Posterior vena cava (tissue), 2 donors: ENCODE measurements at places on chromosomes 7 and 10. TPM values are rescaled to one million over a fixed set of nuclear protein-coding genes. Genes with fewer than 3 reads are reported as not detected.

DNA sequence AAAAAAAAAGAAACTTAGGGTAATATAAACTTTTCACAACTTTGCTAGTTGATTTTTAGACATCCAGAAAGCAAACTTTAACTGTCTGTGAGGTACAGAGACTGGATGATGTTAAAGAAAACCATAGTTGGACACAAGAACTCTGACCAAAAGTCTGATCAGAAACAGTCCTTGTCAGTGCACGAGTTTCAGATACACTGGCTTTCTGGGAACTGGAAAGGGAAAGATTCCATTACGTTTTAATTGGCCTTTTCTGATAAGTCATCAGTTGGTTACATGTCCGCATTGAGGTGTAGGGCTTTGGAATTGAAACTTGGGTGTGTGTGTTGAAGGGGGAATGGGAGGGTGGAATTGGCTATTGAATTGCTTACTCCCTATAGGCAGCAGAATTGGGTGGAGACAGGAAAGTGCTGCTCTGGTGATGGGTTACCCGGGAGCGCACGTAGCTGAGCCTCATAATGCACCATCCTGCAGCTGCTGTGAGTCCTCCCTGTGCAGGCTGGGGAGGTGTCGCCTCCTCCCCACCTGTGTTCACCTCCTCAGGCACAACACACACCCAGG is 59.9 kb downstream of the DAGLB start:
- DNase-seq, result no peak

DNA sequence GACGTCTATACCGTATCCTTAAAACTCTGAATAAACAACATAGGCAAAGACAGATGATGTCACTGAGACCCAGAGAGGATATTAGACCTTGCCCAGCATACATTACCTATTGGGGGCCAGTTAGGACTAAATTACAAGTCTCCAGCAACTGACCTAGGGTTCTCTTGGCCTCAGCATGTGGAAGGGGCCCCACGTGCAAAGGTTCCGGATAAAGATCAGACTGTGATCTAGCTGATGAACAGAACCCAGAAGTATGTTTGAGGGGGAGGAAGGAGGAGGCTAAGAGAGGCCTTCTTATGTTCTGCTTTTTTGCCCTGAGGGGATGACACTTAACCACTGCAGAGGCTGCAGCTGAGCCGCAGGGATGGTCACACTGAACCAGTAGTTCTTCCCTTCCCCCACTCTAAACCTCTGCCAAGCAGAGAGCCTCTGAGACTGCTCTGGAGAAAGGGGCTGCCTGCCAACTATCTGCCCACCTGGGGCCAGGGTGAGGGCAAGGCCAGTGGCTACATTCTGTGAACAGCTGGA is 24.0 kb upstream of the KMT2C start:
- DNase-seq, result no peak

- no peak for DNase-seq
Measured at GRCh38 chr7:121219026-121219425, 109.8 kb upstream of the WNT16 start.

DNA sequence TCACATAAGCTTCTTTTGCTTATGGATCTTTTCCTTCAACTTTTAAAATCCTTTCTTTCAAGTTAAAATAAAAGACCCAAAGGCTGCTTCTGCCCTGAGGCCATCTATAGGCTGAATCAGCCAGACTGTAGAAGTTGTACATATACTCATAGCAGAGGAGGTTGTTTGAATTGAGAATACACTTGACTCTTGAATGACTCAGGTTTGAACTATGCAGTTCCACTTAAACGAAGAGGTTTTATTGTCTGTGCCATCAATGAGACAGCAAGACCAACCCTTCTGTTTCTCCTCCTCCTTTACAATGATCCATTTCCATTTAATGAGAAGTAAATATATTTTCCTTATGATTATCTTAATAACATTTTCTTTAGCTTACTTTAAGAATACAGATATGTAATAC is 5.8 kb downstream of the ZNF365 start:
- DNase-seq, result no peak

DNA sequence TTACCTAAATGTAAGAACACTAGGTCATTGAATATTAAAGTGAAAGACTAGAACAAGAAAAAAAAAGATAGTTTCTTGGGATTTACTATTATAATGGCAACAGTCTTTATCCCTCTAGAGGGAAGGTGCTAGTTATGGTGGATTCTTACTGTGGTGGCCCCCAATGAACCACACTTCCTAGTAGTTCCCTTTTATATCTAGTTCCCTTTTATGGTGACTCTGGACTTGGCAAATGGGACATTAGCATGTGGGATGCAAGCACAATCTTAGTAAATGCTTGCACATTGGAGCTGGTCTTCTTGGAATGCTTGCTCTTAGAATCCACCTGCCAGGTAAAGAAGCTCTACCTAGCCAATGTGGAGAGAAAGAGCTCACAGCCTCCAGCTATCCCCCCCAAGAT is 430.2 kb downstream of the LRMDA start:
- DNase-seq, result no peak

The PPP1R17 gene
- not detected for total RNA-seq

The BAIAP2L1 gene
- total RNA-seq, result 1.6 TPM

The RBM17 gene
- 68.3 TPM for total RNA-seq

The TEX47 gene
- total RNA-seq, result not detected
